ENCODE measurements at places on chromosomes 5 and 9. TPM values are rescaled to one million over a fixed set of nuclear protein-coding genes. Genes with fewer than 3 reads are reported as not detected.

DNA sequence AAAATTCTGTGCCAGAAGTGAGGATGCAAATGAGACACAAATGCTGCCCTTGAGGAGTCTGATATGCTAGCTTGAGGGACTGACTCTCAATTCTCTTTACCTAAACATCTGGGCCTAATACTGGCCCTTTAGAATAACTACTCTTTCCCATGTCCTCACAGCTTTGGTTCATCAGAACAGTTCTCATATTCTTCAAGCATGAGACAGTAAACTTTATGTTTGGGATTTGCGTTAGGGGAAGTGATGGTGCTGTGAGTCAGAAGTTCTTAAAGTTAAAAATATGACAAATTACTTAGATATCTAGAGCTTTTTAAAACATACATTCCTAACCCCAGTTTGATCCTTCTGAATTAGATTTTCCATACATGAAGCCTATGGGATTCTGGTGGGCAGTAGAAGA lies 665.0 kb upstream of the RGMB start:
- no peak overlapping the region for H3K4me3 ChIP-seq
- no peaks in the 10 kb centered on the region for H3K36me3 ChIP-seq
- no peak for DNase-seq
- no peaks in the 10 kb centered on the region for H3K4me1 ChIP-seq

The PCDHB5 gene
- total RNA-seq, result not detected

The QRFP gene
- total RNA-seq, result not detected

The DUSP1 gene
- total RNA-seq, result 6.7 TPM

The ORM1 gene
- total RNA-seq, result not detected

DNA sequence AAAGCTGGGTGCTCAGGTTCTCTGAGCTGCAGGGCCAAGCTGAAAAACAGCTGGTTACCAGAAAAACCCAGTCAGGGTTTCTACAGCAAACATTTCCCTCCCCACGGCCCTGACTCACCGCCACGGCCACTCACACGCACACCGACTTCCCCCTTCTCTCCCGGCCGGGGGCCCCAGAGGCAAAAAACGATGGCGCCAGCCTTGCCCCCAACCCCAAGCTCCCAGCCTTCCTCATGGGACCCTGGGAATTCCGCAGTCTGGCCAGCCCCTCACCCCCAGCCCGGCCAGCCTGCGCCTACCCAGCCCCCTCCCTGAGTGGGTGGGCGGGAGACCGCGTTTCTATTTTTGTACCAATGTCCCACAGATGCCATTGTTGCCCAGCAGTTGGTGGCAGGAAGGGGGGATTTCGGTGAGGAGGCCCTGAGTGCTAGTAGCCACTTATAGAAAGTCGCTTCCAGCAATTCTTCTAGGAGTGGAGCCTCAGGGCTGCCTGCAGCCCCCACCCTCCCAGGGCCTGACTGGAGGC lies 18.4 kb downstream of the ENG start:
- no peak overlapping the region for H3K4me3 ChIP-seq
- H3K36me3 ChIP-seq, result peaks cover 2% of the 10 kb centered on the region
- DNase-seq, result peak; percentile 57
- H3K4me1 ChIP-seq, result peaks cover 20% of the 10 kb centered on the region
- no peaks in the 10 kb centered on the region for H3K27me3 ChIP-seq
- no peak overlapping the region for H3K27ac ChIP-seq

GRCh38 chr5:135694012-135694411 lies 115.2 kb upstream of the CXCL14 start:
- DNase-seq, result no peak
- no peaks in the 10 kb centered on the region for H3K36me3 ChIP-seq
- peaks cover 9% of the 10 kb centered on the region for H3K27me3 ChIP-seq
- H3K4me1 ChIP-seq, result no peaks in the 10 kb centered on the region
- no peak overlapping the region for H3K4me3 ChIP-seq

- H3K4me1 ChIP-seq, result no peaks in the 10 kb centered on the region
- no peaks in the 10 kb centered on the region for H3K36me3 ChIP-seq
- H3K4me3 ChIP-seq, result no peak overlapping the region
- no peak for DNase-seq
Measured at GRCh38 chr5:83866181-83866580, 145.5 kb upstream of the HAPLN1 start.

- H3K36me3 ChIP-seq, result no peaks in the 10 kb centered on the region
- no peak for DNase-seq
- no peaks in the 10 kb centered on the region for H3K4me1 ChIP-seq
- no peak overlapping the region for H3K27ac ChIP-seq
- H3K4me3 ChIP-seq, result no peak overlapping the region
Measured at GRCh38 chr5:111574311-111574710, 62.0 kb upstream of the STARD4 start.

GRCh38 chr5:110957934-110958333 lies 113.6 kb upstream of the TSLP start:
- H3K27ac ChIP-seq, result no peak overlapping the region
- H3K36me3 ChIP-seq, result no peaks in the 10 kb centered on the region
- no peaks in the 10 kb centered on the region for H3K4me1 ChIP-seq
- H3K27me3 ChIP-seq, result peaks cover 11% of the 10 kb centered on the region
- no peak overlapping the region for H3K4me3 ChIP-seq

The LHX2 gene
- not detected for total RNA-seq

The SLC6A3 gene
- not detected for total RNA-seq

DNA sequence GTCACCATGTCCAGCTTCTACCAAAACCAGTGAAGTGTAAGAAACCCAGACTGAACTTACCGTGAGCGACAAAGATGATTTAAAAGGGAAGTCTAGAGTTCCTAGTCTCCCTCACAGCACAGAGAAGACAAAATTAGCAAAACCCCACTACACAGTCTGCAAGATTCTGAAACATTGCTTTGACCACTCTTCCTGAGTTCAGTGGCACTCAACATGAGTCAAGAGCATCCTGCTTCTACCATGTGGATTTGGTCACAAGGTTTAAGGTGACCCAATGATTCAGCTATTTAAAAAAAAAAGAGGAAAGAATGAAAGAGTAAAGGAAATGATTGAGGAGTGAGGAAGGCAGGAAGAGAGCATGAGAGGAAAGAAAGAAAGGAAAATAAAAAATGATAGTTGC lies 19.8 kb downstream of the IL7R start:
- H3K27ac ChIP-seq, result peak overlapping the region; percentile 88
- DNase-seq, result no peak
- peak overlapping the region; percentile 5 for H3K4me3 ChIP-seq
- H3K27me3 ChIP-seq, result no peaks in the 10 kb centered on the region

GRCh38 chr5:156505101-156505500 lies 178.1 kb downstream of the SGCD start:
- H3K4me1 ChIP-seq, result no peaks in the 10 kb centered on the region
- no peak overlapping the region for H3K27ac ChIP-seq
- peaks cover 3% of the 10 kb centered on the region for H3K27me3 ChIP-seq

The PROB1 gene
- 3.2 TPM for total RNA-seq

DNA sequence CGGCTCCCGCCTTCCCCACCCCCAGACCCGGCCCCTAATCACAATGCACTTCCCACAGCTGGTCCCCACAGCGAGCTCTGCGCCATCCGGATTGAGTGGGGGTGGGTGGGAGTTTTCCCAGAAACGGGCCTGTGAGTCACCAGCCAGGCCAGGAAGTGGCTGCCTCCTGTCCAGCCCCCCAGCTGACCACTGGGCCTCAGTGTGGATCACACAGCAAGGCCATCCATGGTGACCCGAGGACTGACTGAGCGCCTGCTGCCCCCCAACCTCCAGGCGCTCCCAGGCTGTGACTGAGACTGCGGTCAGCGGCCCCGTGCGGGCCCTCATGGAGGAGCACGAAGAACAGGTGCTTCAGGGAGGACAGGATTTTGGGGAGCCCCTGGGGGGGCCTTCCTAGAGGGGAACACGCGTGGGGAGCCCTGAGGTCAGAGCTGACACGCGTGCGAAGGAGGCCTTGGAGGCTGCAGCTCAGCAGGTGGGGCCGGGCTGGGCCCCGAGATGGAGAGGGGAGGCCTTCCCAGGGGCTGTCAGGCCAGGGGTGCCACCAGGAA lies 48.3 kb upstream of the EGFL7 start:
- DNase-seq, result no peak
- no peaks in the 10 kb centered on the region for H3K27me3 ChIP-seq
- H3K4me1 ChIP-seq, result no peaks in the 10 kb centered on the region
- no peak overlapping the region for H3K27ac ChIP-seq

The RAPGEF1 gene
- total RNA-seq, result 108 TPM

- no peak for DNase-seq
- H3K4me3 ChIP-seq, result no peak overlapping the region
- H3K27me3 ChIP-seq, result no peaks in the 10 kb centered on the region
- no peaks in the 10 kb centered on the region for H3K4me1 ChIP-seq
- H3K27ac ChIP-seq, result no peak overlapping the region
- no peaks in the 10 kb centered on the region for H3K36me3 ChIP-seq
Measured at GRCh38 chr5:54630738-54631359, 113.3 kb downstream of the SNX18 start.

The SEMA5A gene
- total RNA-seq, result 0.04 TPM

DNA sequence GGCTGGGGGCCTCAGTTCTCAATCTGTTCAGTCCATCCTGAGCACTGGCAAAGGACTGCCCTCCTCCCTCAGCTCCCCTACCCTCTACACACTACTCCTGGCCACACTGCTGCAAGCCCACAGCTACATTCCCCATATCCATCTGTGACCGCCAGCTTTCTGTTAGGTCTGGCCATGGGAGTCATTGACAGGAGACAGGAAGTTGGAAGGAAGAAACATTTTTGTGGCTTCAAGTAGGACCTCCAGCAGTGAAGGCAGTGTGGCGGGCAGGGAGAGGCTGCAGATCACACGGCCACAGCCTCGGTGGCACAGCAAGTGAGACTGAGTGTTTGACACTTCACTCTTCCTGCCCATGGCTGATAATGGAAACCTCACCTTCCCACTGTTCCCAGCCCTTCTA lies 55.9 kb downstream of the SECISBP2 start:
- H3K36me3 ChIP-seq, result peaks cover 27% of the 10 kb centered on the region
- H3K27ac ChIP-seq, result peak overlapping the region; percentile 55
- no peak for DNase-seq
- no peak overlapping the region for H3K4me3 ChIP-seq

- H3K27me3 ChIP-seq, result peaks cover 5% of the 10 kb centered on the region
- no peak for DNase-seq
- no peaks in the 10 kb centered on the region for H3K4me1 ChIP-seq
- H3K27ac ChIP-seq, result no peak overlapping the region
Measured at GRCh38 chr9:132699956-132700355, 29.7 kb downstream of the GTF3C4 start.

The SMIM33 gene
- total RNA-seq, result 0.50 TPM

Data from activated CD4-positive, alpha-beta T cell treated with anti-CD3 and anti-CD28 coated beads for 36 hours (primary cell).